GM06990 (cell line): ENCODE measurements at places on chromosomes 1 and 21.

- DNase-seq = no peak
Measured at GRCh38 chr1:221228594-221228993, 349.4 kb downstream of the HLX start.

GRCh38 chr1:5857011-5857410 is 135.2 kb downstream of the NPHP4 start:
- no peak for DNase-seq

GRCh38 chr1:219337588-219337987 is 163.9 kb downstream of the LYPLAL1 start:
- no peak for DNase-seq

DNA sequence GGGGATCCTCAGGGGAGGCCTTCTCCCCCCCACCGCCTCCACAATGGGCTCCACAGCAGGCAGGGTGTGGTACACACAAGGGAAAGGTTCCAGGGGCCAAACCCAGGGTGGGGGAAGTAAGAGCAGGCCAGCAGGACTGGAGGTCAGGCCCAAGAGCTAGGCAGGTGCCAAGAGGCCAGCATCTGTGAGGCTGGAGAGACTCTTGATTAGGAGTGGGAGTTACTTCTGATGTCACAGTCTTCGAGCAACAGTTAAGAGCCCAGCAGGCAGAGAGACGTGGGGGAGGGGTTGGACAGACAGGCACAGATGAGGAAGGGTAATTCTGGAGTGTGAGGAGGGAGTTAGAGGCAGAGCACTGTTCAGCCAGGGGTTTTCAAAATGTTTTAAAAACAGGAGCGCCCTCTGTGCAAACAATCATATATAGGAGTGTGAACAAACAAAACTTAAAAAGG is 55.8 kb downstream of the SLC9A1 start:
- no peak for DNase-seq

DNA sequence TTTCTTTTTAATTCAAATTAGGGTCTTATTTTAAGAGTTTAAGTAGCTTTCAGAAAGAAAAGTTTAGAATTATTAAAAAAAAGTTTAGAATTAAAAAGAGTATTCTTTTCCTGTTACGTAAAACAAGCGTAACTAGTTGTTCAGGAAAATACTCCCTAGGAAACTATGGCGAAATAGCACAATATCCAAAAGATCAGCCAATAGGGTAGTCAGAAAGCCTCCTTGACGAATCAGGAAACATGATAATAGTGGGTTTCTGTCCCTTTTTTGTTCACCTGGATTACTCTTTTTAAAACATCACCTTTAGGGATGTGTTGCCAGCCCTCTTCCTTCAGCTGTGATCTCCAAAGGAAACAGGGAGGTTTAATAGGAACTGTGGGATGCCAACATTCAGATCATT is 25.2 kb downstream of the S1PR1 start:
- DNase-seq = no peak

- peak; percentile 39 for DNase-seq
Measured at GRCh38 chr1:183567584-183567983, 22.7 kb downstream of the NCF2 start.

GRCh38 chr1:93304716-93305138 is 41.0 kb upstream of the DR1 start:
- no peak for DNase-seq

DNA sequence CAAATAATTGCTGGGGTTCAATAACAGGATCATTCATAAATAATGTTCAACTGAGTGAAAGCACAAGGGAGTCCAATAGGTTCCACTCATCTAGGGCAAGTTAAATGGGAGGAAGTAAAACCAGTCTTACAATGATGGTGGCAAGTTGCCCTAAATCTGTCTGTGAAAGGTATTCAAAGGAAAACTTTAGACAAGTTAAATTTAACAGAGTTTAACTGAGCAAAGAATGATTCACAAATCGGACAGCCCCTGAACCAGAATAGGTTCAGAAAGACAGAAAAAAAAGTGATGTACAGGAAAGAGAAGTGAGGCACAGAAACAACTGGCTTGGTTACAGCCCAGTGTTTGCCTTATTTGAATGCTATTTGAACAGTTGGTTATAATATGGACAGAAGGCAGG is 183.5 kb upstream of the ADGRL4 start:
- DNase-seq = peak; percentile 8

GRCh38 chr1:160638926-160639325 is 7.9 kb downstream of the SLAMF1 start:
- DNase-seq = no peak

- no peak for DNase-seq
Measured at GRCh38 chr21:41653954-41654491, 112.8 kb downstream of the RIPK4 start.

DNA sequence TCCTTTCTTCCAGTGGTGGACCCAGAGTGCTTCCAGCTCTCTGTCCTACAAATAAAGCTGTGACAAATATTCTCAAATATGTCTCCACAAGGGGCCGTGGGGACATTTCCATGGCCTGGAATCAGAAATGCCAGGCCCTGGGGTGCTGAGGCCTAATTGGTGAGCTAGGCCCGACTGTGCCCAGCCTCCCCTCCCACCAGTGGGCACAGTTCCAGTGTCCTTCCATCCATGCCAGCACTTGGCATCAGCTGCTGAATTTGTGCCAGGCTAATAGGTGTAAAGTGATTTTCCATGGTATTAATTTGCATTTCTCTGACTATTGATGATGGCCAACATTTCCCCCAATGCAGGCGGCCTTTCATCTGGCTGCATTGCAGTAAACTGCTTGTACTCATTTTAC is 48.5 kb upstream of the B3GALT5 start:
- no peak for DNase-seq

DNA sequence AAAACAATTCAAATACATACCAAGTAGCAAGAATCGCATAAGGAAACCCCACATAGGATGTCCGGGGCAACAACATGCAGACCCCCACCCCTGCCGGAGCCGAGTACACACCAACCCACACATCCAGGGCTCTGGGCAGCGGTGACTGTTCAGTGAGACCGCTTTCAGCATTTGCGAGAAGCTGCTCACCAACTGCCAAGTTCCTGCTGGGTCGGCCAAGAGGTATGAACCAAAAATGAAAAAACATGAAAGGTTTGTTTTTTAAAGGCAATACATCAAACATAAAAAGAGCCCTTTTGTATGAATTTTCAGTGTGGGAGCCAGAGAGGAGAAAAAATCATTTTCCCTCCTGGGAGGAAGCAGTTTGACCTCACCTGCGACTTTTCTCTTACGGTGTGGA is 92.3 kb downstream of the SIM2 start:
- DNase-seq = no peak

DNA sequence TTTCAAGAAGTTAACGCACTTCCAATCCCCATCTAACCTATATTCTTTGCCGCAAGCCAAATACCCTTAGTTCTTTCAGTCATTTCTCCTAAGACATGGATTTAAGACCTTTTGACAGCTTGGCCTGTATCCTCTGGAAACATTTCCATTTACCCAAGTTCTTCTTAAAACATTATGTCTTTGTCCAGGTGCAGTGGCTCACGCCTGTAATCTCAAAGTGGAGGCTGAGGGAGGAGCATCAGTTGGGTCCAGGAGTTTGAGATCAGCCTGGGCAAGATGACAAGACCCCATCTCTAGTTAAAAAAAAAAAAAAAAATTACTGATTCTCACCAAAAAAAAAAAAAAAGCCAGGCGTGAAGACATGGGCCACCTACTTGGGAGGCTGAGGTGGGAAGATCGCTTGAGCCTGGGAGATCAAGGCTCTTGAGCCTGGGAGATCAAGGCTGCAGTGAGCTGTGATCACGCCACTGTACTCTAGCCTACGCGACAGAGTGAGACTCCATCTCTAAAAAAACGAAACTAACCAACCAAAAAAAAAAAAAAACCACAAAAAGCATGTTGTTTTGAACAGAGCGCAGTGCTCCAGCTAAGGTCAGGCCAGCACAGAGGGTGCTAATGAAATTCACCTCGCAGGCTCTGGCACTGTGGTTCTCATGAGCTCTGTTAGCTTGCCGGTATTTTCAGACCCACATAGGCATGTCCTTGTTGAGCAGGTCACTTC is 36.0 kb downstream of the NUAK2 start:
- DNase-seq = peak; percentile 67

DNA sequence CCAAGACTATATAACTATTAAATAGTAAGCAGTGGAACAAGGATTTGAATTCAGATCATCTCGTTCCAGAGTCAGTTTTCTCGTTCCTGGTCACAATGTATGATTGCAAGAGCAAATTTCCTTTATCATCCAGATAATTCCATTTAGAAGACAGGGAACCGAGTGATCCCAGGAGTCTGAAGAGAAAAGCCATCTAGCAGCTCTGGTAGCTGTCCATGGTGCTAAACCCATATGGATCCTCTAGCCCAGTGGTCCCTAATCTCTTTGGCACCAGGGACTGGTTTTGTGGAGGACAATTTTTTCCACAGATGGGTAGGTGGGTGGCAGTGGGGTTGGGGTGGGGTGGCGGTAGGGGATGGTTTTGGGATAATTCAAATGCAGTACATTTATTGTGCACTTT is 229.4 kb downstream of the PTPRU start:
- DNase-seq = no peak

- DNase-seq = no peak
Measured at GRCh38 chr1:209387271-209387968, 196.1 kb upstream of the CAMK1G start.

GRCh38 chr21:35081861-35082260 is 32.8 kb upstream of the RUNX1 start:
- no peak for DNase-seq

DNA sequence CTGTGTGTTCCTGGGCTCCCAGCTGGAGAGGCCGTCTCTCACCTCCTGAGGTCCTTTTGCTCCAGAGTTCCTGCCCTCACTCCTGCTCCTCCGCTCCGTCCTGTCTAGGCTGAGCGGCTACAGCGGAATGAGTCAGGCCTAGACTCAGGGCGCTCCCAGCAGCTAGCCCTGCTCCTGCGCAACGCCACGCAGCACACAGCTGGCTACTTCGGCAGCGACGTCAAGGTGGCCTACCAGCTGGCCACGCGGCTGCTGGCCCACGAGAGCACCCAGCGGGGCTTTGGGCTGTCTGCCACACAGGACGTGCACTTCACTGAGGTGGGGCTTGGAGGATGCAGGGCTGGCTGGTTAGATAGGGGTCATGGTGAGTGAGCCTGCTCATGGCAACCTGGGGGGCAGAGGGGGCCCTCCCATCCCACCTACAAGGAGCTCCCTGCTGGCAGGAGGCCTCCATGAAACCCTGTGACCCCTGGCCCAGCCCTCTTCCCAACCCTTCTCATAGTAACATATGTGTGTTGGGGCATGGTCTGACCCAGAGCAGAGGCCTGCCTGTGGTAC is 15.1 kb downstream of the PSRC1 start:
- DNase-seq = no peak

GRCh38 chr1:156439036-156439776 is 61.4 kb downstream of the MEF2D start:
- no peak for DNase-seq

DNA sequence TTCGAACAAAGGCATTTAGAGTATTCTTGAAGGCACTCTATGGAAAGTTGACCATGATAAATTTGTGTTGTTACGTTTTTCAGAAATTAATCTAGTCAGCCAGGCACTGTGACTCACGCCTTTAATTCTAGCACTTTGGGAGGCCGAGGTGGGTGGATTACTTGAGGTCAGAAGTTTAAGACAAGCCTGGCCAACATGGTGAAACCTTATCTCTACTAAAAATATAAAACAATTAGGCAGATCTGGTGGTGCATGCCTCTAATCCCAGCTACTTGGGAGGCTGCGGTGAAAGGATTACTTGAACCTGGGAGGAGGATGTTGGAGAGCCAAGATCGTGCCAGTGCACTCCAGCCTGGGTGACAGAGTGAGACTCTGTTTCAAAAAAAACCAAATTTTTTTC is 130.6 kb upstream of the BRINP3 start:
- no peak for DNase-seq

DNA sequence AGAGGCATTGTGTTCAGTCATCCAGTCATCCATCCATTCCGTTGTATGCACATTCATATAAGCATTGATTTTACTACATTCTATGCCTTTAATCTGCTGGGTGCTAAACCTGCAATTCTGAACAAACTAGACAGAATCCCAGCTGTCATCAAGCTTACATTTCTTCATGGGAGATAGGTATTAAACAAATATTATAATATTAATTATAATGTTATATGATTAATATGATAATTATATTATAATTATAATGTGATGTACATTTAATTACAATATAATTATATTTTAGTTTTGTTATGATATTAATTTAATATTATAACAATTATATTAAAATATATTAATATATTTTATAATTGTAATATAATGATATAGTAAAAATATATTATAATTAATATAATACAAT is 112.4 kb downstream of the BRINP3 start:
- DNase-seq = no peak

DNA sequence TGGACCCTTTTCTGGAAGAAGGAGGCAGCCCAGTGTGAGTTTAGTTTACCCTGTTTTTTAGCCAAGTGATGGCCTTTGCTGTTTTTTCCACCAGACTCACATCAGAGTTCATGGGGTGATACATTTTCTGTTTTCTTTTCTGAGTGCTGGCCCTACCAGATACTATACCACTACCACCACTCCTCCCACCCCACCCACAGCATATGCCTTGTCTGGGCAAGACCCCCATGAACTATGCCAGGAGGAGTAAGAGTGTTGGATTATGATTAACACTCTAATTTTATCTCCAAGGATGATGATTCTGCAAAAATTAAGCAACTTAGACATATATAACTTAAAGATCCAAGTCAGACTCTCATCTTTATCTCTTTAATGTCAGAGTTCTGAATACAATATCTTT is 26.1 kb downstream of the FABP3 start:
- DNase-seq = no peak

- DNase-seq = peak; percentile 76
Measured at GRCh38 chr1:16727190-16728111, 12.9 kb upstream of the RNU1-4 start.

- no peak for DNase-seq
Measured at GRCh38 chr1:97174039-97174704, 452.6 kb downstream of the PTBP2 start.

DNA sequence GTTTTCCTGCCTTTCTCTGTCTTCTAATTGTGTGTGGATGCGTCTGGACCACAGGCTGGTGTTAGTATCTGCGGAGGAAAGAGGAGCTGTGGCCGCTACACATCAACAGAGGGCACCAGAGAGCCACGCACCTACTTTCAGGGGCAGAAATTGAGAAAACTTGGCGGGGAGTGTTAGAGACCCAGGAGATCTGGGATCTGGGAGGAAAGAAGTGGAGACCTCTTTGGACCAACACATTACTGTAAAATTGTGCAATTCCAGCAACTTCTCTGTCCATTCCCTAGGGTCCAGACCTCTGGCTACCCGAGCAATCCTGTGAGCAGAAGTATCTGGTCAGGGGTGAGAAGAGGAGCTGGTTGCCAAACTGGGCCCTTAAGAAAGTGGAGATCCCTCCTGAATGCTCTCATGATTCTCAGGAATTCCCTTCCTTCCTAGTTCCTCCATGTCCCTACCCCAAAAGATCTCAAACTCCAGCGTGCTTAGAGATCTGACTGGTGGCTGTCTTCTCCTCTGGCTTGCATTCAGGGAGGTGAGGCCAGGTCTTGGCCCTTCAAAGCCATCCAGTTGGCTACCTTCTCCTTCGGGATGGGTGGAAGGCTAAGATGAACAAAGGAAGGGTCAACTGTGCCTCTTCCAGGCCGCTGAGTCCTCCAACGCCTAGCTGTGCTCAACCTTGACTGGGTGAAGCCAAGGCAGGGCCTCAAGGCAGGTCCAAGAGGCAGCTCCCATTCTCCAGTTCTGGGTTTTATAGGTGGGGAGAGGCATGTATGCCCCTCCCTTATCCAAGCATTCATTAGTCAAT is 1.2 kb upstream of the KIRREL1 start:
- DNase-seq = no peak
